ENCODE measurements at places on chromosomes 1 and 21.

DNA sequence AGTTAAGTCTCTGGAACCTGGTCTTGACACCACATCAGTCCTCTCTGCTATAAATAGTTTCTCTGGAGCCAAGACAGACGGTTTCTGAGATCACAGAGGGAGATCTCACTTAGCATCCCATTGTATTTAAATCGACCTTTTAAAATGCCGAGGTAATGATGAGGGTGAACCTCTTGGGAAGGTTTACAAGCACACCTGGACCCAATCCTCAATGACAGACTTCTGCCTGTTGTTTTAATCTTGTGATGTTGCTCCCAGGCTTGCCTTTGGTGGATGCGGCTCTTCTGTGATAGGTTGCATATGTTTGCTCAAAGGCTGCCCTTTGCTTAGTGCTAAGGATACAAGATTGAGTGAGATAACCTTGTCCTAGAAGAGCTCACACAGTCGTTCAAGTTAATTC lies 104.6 kb upstream of the L1TD1 start:
- no peak for DNase-seq

GRCh38 chr21:44708866-44709425 lies 2.4 kb downstream of the TSPEAR start:
- peak; percentile 41 for DNase-seq

GRCh38 chr1:114979278-114979891 lies 50.2 kb upstream of the TSHB start:
- peak; percentile 42 for DNase-seq

GRCh38 chr1:55694310-55694801 lies 479.2 kb upstream of the USP24 start:
- DNase-seq, result no peak

- DNase-seq, result peak; percentile 69
Measured at GRCh38 chr1:21904704-21905520, 32.2 kb downstream of the HSPG2 start.

GRCh38 chr1:165871311-165872067 lies 44.1 kb downstream of the UCK2 start:
- DNase-seq, result peak; percentile 99

DNA sequence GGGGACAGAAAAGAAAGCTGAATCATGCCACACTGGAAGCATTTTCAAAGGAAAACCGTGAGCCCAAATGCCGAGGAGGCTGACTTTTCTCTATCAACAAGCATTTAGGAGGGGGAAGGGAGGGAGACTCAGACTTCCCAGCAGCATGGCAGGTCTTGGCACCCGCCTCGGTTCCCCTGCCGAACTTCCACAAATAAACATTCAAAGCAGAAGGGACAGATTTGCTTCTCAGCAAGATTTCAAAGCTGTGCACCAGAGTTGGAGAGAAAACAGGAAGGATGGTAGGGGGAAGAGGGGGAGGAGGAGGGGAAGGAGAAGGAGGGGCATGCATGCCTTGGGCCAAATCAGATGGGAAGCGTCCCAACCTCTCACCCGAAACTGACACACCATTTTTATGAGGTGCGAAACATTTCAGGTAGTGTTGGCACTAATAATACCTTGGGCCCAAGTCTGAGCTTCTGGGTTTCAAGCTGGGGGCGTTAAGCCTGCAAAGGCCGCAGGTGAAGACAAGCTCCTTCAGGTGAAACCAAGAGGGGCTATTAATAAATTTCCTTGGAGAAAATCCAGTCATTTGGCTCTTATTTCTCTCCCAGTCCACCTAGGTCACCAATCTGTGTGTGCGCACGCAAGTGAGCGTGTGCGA lies 26.4 kb downstream of the ABCA4 start:
- DNase-seq, result no peak

DNA sequence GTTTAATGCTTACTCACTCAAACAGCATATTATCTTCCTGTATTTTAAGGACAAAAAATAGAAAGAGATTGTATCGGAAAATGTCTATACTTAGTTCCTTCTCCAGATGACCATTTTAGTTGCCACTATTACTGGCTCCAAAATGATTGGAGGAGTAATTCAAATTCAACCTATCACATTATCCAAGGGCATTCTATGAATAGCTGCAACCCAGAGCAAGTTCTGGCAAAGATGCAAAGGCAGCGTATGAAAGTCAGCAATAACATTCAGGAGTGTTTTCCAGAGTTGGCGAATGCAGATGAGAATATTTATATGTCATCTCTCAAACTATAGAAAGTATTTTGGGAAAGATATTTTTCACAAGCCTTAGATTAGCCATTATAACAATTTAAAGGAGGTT lies 389.8 kb upstream of the ADGRL2 start:
- DNase-seq, result no peak

GRCh38 chr1:15703562-15703961 lies 19.4 kb downstream of the PLEKHM2 start:
- DNase-seq, result no peak

DNA sequence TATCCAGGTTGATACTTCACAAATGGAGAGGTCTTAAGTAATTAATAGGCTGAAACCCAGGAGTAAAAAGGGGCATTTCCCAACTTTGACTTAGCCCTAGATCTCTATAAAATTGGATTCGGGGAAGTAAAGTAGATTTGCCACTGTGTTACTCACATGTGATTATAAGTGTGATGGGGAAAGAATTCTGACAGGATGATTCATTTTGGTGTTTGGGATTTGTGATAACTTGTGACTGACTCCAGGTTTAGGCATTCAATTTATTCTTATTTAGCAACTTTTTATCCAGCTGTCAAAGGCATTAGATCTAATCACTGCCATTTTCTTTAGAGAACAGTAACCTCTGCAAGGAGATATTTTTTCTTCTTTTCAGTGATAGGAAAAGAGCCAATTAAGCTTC lies 175.5 kb downstream of the ASTN1 start:
- no peak for DNase-seq

DNA sequence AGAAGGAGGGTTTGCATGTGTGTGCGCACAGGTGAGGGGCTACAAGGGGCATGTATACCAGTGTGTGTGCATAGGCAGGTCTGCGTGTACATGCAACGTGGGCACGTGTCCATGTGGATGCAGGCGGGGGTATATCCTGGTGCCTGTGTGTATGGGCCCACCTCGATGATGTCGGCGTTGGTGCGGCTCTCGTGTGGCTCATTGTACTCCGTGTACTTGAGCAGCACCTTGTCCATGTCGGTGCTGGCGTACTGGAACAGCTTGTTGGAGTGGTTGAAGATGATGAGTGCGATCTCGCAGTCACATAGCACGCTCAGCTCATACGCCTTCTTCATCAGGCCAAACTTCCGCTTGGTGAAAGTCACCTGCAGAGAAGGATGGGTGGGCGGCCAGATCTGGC lies 18.3 kb downstream of the MEF2D start:
- DNase-seq, result no peak

DNA sequence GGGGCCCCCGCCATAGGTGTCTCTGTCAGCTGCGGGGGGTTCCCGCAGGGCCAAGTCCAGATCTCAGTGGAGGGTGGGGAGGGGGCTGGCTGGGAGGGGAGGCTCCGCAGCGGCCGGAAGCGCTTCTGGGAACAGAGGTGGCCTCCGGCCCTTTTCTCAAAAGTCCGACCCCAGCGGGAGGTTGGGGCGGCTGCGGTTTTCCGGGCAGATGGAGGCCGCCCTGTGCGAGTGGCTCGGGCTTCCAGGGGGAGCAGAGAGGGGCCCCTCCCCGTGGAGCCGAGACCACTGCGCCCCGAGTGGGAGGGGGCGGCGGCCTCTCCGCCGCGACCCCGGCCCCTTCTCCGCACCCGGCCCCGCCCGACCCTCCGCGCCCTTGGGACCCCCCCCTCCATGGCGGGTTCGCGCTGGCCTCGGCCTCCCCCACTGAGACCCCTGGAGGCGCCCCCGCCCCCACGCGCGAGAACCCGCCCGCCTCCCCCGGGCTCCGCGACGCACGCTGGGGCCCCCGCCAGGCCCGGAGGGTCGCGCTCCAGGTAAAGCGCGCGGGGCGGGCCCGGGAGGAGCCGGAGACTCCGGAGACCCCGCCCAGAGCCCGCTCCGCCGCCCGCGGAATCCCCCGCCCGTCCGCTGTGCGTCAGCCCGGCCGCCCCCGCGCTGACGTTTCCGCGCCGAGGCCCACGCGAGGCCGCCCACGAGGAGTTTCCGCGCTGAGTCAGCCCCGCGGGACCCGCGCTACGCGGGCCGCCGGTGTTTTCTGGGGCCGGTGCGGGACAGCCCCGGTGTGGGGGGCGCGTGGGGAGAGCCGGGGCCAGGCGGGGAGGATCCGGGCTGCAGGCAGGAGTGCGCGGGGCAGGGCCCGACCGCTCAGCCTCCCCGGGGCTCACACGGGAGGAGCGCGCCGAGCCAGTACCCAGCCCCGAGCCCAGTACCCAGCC lies 5.2 kb downstream of the TNFRSF18 start:
- DNase-seq, result no peak

Data from MV-4-11 (cell line).